ENCODE measurements at places on chromosomes 2 and 18.

- no peak for DNase-seq
Measured at GRCh38 chr2:220847589-220847988, 724.5 kb downstream of the EPHA4 start.

DNA sequence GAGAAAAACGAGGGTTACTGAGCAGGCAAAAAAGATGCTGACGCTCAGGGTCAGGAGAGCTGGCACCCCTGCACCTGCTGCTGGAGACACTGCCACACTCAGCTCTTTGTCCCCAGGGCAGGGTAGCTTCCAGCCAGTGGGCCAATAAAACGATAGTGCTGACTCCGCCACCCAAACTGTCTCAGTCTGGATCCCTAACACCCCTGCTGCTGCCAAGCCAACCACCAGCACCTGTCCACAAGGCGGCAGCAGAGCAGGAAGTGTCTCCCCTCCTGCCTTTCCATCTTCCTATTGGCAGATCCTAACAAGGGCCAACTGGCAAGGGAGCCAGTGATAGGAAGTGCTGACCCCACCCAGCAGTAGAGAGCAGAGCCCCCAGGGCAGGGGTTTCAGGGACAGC, 531.5 kb upstream of the SALL3 start:
- no peak for DNase-seq

DNA sequence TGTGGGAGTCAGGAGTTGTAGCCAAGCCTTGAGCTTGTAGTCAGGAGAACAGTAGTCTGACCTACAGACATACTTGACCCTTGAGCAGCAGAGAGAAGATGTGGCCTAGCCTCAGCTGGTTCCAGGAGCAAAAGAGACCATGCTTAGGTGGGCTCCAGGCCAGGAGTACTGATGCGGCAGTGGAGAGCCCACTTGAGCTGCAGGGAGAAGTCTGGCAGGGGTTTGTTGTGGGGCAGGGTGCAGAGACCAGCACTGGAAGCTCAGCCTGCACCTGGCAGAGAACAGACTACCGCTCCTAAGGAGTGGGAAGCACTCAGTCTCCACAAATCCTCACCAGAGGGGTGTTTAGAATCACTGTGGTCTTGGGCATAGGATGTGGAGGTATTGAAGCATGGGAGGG, 197.9 kb downstream of the TPGS2 start:
- no peak for DNase-seq

DNA sequence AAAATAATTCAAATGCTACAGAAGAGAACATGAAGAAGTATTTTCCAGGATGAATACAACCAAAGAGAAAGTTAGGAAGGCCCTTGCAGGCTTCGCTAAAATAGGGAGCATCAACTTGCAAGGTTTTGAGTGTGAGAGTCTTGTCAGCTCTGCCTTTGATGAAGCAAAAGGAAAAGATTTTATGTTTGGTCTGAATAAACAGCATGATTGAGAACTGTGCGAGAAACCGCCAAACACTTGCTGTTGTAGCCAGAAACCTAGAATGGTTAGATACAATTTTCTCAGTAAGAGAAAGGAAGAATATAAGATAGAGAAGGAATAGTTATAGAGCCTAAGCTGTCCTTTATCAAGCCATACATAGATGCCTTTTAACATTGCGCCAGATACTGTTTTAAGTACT, 163.6 kb downstream of the L3MBTL4 start:
- DNase-seq: no peak

DNA sequence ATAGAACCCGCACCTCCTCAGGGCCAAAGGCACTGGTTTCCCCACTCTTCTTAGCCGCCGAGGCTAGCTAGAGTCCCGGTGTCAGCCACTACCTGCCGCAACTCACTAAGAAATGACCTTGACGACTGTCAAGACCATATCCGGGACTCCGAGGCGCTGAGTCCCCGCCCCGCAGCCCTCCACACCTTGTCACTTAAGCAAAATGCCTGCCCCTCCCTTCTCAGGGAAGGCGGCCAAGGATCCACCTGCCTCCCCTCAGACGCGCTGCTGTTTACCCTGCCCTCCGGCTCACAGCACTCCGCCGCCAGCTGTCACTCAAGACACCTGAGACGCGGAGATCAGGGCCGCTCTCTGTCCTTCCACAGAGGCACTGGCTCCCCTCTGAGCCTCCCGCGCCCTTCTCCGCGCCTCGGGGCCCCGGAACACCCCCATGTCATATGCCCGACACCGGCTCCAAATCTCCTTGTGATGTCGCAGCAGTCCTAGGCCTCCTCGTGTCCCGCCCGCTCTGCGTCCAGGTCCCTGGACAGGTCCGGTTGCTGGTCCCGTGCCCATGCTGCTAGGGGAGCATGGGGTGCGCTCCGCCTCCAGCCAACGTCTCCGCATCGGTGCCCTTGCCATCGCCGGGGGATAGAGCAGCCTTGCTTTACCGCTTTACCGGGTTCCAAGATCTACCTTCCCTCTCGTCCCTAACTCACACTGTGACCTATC, 32.5 kb upstream of the REG3G start:
- no peak for DNase-seq

DNA sequence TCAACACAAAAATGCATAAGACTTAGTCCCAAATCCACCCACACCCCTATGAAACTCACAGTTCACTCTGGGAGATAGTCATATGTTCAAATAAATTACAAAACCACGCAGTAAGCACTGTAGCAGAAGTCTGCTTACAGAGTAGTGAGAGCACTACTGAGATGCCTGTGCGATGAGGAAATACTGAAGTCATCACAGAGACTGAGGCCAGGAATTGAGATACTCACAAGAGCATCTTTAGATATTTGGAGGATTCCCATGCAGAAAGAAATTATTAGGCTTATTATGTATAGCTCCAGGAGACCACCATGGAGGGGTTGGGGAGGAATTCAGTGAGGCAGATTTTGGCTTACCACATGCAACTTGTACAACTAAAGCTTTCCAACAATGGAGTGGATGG, 82.3 kb downstream of the ANTXR1 start:
- DNase-seq: no peak

GRCh38 chr18:41456831-41457230, 498.2 kb upstream of the PIK3C3 start:
- DNase-seq: no peak

DNA sequence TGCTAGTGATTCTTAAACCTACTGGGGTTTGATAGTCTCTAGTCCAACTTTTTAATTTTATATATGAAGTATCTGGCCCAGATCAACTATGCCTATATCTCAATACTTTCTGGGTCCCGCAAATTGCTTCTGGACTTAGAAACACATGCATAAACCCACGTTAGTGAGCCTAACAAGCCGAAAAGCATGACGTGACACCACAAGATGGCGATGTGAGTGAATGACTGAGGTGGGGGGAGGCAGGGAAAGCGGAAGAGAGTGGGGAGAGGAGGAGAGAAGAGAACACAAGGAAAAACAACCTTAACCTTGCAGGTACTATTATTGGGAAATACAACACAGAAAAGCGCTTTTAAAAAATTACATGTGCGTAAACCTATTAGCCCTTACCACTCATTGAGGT, 13.8 kb downstream of the PDIA6 start:
- DNase-seq: no peak

GRCh38 chr2:109402980-109403840, 210.6 kb downstream of the SEPTIN10 start:
- DNase-seq: no peak

- no peak for DNase-seq
Measured at GRCh38 chr2:109463236-109463635, 150.5 kb downstream of the SEPTIN10 start.

DNA sequence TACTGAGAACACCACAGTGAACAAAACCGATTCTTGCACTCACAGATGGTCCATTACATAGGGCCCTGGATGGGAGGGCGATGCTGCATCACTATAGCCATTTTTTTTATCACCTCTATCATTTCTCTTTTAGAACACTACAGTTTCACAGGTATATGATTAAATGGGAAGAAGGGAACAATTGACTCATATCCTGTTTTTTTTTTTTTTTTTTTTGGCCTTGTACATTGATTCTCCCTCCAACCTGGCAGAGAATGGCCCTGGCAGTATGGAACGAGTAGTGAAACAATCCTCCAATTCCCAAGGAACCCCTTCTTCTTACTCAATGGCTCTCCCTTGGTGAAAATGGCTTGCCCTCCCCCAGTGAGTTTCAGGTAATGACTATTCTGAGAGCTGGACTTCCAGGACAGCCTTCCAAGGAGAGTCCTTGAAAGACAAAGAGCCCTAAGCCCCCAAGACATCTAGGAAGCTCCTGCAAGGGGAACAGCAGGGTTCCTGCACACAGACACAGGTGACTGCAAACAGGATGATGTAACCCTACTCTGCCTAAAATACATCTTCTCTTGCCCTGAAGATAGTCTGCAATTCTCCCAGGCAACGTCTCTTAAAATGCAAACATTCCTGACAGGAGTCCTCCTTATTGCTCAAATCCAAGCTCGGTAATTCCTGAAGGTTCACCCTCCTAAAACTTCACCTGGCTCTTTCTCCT, 405.4 kb downstream of the SETBP1 start:
- no peak for DNase-seq

DNA sequence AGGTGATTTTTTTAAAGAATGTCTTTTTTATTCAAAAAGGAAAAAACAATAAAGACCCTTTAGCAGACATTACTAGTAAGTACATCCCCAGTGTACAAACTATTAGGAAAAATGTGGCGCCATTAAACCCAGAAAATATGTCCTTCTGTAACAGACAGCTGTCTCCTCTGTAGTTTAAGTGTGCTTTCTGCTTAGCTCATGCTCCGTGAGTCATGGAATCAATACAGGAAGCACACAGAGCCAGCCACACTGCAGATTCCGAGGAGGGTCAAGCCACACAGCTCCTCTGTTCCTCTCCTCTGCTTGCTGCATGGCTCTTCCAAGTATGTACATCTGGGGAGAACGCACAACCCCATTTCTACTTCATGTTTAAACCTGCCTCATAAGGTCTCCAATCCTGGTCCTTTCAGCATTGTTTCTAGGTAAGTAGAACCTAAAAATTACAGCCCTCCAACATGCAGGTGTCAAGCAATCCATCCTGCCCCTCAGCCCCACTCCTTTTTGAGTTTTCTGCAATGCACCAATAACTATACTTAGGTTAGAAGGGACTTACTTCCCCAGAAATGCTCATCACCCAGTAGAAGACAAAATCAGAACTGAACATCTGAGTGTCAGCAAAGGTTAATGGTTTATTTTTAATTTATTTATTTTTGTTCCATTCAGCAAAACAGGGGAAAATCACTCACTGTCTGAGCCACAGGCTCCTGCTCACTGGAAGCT, 37.5 kb downstream of the ACVR1 start:
- no peak for DNase-seq

Data from stimulated activated CD4-positive, alpha-beta T cell treated with anti-CD3 and anti-CD28 coated beads, Interleukin-15, amount 100 ng/mL, for 1 hour (primary cell).